Osteoblast (primary cell): ENCODE measurements at places on chromosomes 2 and 18. TPM values are rescaled to one million over a fixed set of nuclear protein-coding genes. Genes with fewer than 3 reads are reported as not detected.

NPAS2 gene
- 8.3 and 8.7 TPM in 2 replicates for total RNA-seq

RABL2A gene
- total RNA-seq: 9.4 and 20.3 TPM in 2 replicates

DNA sequence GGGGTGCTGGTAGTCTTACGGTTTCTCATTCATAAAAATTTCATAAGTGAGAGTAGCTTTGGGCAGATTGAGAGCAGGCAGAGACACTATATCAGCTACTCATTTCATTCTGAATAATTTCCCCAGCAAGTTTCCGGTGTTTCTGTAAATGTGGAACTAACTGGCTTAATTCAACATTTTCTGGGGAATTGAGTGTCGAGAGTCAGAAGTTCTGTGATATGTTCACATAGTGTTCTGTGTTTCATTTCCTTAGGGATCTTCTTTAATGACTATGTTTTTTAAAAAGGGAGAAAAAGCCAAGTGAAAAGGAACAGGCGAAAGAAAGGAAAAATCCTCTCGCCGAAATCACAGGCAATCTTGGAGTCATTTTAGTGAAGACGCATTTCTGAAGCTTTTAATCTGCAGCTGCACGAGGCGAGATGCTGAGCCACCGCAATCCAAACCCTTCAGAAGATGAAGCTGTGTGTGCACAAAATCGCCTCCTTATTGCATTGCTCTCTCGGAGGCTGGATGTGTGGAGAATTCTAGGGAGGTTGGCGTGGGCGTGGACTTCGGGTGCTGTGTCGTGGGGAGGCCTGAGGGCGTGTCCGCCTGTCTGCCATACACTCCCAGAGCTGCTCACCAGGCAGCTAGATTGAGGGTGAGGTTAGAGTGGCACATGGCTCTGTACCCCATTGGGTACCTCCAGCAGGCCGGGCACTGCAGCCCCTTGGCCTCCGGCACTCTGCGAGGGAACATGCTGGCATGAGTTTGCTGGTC, 38.4 kb upstream of the HDAC4 start:
- no peak for DNase-seq
- H3K27me3 ChIP-seq: peaks cover 21% of the 10 kb centered on the region

GRCh38 chr2:186894478-186894877, 45.5 kb upstream of the ZSWIM2 start:
- no peak overlapping the region for H3K4me3 ChIP-seq
- H3K27ac ChIP-seq: no peak overlapping the region
- no peaks in the 10 kb centered on the region for H3K27me3 ChIP-seq
- no peak for DNase-seq

CNPPD1 gene
- 26.1 and 26.5 TPM in 2 replicates for total RNA-seq

RTP5 gene
- not detected in 2 replicates for total RNA-seq

MRPL19 gene
- 35.8 and 40.7 TPM in 2 replicates for total RNA-seq

UCN gene
- total RNA-seq: 0.36 and 1.2 TPM in 2 replicates

GRCh38 chr2:223357076-223357475, 245.1 kb downstream of the SCG2 start:
- no peaks in the 10 kb centered on the region for H3K36me3 ChIP-seq
- no peak overlapping the region for H3K4me3 ChIP-seq
- H3K4me1 ChIP-seq: no peaks in the 10 kb centered on the region
- H3K27ac ChIP-seq: no peak overlapping the region
- H3K27me3 ChIP-seq: no peaks in the 10 kb centered on the region
- no peak for DNase-seq

GRCh38 chr2:152529420-152530115, 187.7 kb downstream of the PRPF40A start:
- H3K36me3 ChIP-seq: no peaks in the 10 kb centered on the region
- peaks cover 18% of the 10 kb centered on the region for H3K4me1 ChIP-seq
- no peak for DNase-seq
- H3K4me3 ChIP-seq: no peak overlapping the region
- H3K27ac ChIP-seq: no peak overlapping the region

DNA sequence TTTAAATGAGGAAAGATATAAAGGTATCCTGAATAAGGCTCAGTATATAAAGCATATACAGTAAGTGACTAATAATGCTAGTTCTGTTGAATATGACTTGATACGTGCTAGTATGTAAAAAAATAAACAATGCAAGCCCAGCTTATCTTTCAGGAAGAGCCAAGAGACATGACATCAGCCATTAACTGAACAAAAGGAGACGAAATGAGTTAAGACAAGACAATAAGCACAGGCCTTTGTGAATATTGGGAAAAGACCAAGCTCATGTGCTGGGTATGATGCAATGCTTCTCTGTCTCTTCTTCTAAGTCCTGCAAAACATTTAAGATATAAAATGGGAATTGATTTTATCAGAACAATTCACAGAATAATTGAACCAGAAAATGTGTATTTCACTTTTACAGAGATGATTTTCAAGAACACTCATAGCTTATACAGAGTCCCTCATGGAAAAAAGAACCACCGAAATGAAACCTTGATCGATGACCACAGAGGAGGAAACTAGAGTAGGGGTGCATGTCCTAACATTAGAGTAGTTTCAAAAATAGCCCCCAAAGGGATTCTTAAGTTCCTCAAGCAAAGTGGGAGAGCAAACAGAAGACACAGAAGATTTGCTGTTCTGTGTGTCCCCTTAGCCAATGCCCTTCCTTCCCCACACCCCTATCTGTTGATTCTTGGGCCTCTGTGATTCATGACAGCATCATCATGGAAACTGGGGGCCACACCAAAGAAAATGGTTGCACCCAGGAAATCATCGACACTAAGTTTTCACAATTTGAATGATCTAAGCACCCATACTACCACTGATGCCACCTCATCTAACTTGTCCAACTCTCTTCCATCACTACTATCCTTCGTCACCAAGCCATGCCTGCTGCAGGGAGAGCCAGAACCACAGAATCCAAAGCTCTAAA, 68.0 kb upstream of the CRIM1 start:
- H3K4me1 ChIP-seq: peaks cover 6% of the 10 kb centered on the region
- no peaks in the 10 kb centered on the region for H3K27me3 ChIP-seq
- no peak overlapping the region for H3K4me3 ChIP-seq
- no peaks in the 10 kb centered on the region for H3K36me3 ChIP-seq

DNA sequence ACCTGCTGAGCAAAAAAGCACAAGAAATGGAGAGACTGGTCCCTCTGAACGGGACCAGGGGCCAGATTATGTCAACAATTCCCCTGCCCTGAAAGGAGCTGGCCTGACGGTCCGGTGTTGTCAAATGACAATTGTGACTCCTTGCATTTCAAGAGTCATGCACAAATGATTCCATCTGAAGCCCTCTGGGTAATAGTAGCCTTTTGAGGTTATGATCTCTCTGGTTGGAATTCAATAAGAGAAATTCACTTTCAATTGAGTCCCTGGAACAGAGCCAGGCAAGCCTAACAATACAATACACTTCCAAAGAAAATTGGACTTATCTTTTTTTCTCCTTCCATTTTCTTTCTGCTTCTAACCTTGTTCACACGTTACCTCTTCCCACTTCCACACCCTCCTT, 116.9 kb downstream of the C1D start:
- H3K4me3 ChIP-seq: no peak overlapping the region
- no peak overlapping the region for H3K27ac ChIP-seq
- H3K36me3 ChIP-seq: no peaks in the 10 kb centered on the region
- DNase-seq: no peak
- no peaks in the 10 kb centered on the region for H3K27me3 ChIP-seq
